Esophagus mucosa (tissue), 1 donor: ENCODE measurements at places on chromosomes 7 and 10.

GRCh38 chr7:123502201-123502600 is 32.2 kb downstream of the IQUB start:
- ATAC-seq: no peak

- no peak for ATAC-seq
Observed at GRCh38 chr10:43141421-43141820, 3.2 kb downstream of the CSGALNACT2 start.

GRCh38 chr7:115297656-115298055 is 375.8 kb downstream of the MDFIC start:
- ATAC-seq: peak; percentile 83

DNA sequence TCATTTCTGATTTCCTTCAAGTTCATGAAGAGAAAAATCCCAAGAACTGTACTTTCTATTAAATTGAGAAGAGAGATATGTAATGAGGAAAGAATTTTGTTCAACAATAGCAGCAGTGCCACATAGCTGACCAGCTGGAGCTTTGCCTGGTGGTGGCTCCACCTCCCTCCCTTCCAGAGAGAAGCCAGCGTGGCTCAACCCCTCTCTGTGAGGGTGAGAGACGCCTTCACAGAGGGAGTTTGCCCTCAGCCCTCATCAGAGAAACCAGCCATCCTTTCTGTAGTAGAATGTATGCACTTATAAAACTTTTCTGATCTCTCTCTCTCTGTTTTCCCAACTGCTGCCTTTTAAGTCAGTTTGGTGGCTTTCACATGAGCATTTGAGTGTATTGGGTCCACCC is 20.5 kb upstream of the COL1A2 start:
- no peak for ATAC-seq

- no peak for ATAC-seq
Observed at GRCh38 chr7:142969183-142969582, 7.0 kb upstream of the KEL start.

GRCh38 chr10:90675621-90676020 is 182.2 kb downstream of the HTR7 start:
- ATAC-seq: peak; percentile 22

DNA sequence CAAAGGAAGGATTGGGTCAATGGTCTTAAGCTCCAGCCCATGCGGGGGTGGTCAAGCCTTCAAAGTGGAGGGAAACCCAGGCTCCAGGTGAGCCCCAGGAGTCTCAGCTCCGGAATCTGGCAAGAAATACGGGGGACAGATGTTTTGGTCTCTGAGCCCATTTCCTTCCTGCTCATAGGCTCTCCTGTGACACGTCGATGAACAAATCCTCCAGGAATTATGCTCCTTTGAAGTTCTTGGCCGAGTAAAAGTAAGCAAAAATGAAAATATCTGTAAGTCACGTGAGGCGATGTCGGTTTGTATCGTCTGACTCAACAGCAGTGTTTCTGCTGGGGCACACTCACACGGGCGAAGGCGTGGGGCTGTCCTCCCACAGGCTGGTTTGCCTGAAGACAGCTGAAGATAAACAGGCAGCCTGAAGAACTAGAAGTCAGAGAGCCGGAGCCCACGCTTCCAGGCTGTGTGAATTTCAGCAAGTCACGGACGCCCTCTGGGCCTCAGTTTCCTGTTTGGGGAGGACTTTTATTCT is 52.6 kb upstream of the SMNDC1 start:
- peak; percentile 24 for ATAC-seq

GRCh38 chr7:1611708-1612241 is 41.9 kb upstream of the PSMG3 start:
- ATAC-seq: no peak

- no peak for ATAC-seq
Observed at GRCh38 chr10:75611172-75611992, 180.0 kb downstream of the LRMDA start.

DNA sequence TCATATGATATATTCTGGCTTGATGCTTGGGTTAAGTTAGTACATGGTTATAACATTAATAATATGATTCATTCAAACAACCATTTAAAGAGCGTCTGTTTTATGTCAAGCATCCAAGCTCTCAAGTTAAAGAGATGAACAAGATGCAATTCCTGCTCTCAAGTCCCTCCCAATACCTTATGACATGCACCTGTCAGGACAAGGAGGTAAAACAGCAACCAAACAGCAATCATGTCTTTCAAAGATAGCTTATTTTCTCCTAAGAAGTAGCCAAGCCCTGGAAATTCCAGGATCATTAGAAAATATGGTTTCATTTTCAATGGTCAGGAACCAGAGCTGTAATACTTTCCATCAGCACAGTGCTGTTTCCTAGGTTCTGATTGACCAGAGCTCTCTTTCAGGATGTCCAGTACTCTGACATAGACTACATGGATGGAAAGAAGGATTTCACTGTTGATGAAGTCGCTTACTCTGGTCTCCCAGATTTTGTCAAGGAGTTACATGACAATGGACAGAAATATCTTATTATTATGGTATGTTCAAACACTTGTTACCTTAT is 29.0 kb downstream of the MGAM2 start:
- no peak for ATAC-seq

GRCh38 chr10:5970527-5970926 is 6.8 kb downstream of the IL15RA start:
- no peak for ATAC-seq

- no peak for ATAC-seq
Observed at GRCh38 chr7:155247479-155248365, 50.0 kb upstream of the INSIG1 start.

GRCh38 chr10:77226853-77227565 is 410.6 kb downstream of the KCNMA1 start:
- ATAC-seq: no peak

- ATAC-seq: no peak
Observed at GRCh38 chr7:54917613-54918391, 101.0 kb upstream of the EGFR start.

GRCh38 chr10:23376229-23376655 is 31.6 kb upstream of the C10orf67 start:
- no peak for ATAC-seq

- ATAC-seq: no peak
Observed at GRCh38 chr10:97190450-97190849, 4.7 kb upstream of the SLIT1 start.
